ENCODE measurements at places on chromosomes 11 and 22.

- DNase-seq = no peak
Measured at GRCh38 chr11:11587122-11587521, 34.7 kb downstream of the GALNT18 start.

GRCh38 chr11:116472651-116473050, 300.1 kb downstream of the BUD13 start:
- DNase-seq = no peak

GRCh38 chr11:76670485-76671236, at the start of gene LRRC32:
Gene LRRC32, minus strand, starts transcription at chr11:76670747. Its CDS starts 4,793 bp downstream, at chr11:76665954.
- DNase-seq = peak; percentile 74

DNA sequence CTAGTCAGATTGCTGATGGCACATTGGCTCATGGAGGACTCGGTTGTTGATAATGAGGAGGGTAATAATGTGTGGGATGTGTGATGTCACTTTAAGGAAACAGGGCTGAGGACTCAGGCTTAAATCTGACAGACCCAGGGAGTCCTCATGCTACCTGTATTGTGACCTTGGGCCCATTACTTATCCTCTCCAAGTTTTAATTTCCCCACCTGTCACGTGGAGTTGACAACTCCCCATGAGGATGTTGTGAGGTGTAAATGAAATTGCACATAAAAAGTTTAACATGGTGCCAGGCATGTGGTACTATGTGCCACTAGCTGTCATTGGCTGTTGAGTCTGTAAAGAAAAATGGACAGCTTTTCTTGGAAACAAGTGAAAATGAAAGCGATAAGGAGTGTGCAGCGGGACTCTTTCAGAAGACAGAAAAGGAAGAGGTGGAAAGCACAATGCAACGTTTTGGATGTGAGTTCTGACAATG, 15.3 kb downstream of the IL10RA start:
- DNase-seq = peak; percentile 26

- DNase-seq = peak; percentile 78
Measured at GRCh38 chr11:17528181-17528691, 16.0 kb downstream of the USH1C start.

DNA sequence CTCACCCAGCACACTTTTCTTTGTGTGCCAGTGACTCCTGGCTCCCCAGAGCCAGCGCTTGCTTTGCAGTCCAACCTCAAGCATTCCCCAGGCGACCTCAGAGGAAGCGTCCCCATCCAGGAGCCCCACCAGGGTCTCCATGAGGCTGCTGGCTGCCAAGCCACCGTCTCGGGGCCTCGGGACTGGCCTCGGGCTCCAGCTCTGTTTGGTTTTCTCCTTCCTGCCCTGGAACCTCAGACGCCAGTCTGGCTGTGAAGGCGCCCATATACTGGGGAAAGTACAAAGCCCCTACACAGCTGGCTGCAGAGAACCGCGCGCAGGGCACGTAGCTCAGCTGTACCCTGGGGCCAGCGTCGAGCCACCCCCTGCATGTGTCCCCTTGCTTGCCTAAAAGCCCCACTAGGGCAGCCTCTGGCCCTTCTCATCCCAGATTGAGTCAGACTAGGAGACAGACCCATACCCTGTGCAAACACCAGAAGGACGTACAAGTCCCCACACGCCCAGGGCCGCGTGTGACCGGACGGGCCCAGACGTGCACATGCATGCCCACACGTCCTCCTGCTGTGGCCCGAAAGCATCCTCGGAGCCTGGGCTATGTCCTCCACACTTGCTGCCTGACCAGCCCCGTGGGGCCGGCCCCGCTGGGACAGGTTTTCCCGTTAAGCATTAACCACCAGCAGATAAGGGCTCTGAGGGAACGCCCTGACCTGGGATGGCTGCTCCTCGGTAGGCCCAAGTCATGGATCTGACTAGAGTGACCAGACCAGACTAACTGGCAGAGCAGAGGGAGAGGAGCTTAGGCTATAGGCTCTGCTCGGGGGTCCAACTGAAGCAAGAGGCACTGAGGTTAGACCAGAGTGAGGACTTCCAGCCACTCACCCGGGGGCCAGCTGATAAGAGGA, 4.2 kb upstream of the SYT8 start:
- no peak for DNase-seq

- no peak for DNase-seq
Measured at GRCh38 chr22:45645150-45645525, 26.5 kb upstream of the ATXN10 start.

DNA sequence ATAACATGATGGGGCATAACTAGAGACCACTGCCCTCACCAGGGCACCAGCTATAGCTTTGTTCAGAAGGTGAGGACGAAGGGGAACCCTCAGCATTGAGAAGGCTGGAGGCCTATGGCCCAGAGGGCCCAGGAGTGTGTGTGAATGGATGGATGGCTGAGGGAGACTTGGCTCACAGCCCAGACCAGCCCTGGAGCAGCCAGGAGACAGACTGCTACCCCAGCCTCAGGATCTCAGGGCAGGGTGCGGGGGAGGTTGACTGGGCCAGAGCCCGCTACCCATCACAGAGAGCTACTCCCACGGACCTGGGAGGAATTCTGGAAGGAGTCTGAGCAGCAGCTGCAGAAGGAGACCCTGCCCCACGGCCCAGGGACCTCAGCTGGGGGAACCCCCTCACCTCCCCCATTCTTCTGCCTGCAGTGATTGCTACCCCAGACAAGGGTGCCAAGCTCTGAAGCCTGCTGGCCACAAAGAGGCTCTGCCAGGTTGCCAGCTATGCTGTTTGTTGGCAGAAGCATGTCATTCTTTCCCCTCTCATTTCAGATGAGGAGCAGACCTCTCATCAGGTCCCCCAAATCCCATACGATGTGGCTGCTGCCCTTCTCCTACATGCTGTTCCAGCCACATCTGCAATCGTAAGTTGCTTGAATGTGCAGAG, 5.4 kb upstream of the CSDC2 start:
- DNase-seq = no peak

GRCh38 chr22:22785316-22786065, 102.1 kb upstream of the IGLL5 start:
- DNase-seq = no peak

- no peak for DNase-seq
Measured at GRCh38 chr22:40147388-40148176, 30.1 kb upstream of the TNRC6B start.

DNA sequence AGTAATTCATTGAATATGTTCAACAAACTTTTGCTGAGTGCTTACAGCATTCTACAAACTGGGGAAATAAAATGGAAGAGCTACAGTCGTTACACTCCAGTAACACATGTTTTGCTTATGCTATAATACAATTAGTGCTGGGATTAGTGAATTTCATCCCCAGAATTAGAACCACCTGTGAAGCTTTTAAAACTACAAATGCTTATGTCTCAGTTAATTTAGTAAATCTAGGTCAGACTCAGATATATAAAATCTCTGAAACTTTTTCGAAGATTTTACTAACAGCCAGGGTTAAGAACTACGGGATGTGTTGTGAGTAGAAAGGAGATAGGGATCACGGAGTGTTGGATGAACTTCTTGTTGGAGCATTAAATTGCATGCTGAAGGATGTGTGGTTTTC, 33.7 kb upstream of the EED start:
- no peak for DNase-seq

GRCh38 chr22:30038219-30038618, 42.0 kb upstream of the HORMAD2 start:
- no peak for DNase-seq

GRCh38 chr11:113533425-113533698, 58.2 kb upstream of the DRD2 start:
- no peak for DNase-seq

DNA sequence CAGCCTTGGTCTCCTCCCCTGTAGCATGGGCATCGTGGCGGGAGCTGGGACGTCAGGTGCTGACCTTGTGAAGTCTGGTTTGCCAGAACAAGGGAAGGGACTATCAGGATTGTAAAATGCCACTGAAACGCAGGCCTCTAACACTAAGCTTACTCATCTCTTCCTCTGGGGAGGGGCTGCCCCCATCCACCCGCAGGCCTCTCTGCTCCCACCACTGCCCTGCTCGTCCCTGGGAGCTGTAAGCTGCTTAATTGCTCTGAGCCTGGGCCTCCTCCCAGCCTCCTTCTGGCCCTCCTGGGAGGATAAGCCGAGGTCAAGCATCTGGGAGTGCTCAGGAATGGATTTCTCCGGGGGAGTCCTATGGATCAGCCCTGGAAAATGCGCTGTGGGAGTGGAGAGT, 8.4 kb downstream of the SHISAL1 start:
- DNase-seq = no peak

All from suppressor macrophage (primary cell).